Suppressor macrophage treated with lipopolysaccharide for 4 hours (primary cell): ENCODE measurements at places on chromosomes 5 and 9.

DNA sequence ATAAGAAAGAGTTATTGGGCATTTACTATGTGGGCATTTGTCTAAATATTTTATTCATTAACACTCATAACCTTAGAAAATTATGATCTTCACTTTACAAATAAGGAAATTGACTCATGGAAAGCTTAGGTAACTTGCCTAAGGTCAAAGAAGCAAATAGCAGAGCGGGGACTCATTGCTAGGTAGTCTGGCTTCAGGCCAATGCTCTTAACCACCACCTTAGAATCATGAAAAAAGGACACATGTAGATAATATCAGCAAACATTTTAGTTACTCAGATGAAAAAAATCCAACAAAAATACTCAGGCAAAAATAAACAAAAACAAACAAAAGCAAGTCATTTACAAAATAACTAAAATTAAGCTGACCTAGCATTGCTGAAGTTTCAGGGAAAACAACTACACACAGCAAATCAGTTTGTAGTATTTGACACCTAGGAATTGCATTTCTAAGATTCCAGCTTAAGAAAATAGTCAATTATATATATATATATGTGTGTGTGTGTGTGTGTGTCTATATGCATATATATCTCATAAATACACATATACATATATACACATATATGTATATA is 166.0 kb downstream of the HMHB1 start:
- DNase-seq, result no peak

- no peak for DNase-seq
Observed at GRCh38 chr9:27427272-27427643, 96.8 kb upstream of the IFNK start.

GRCh38 chr5:151154931-151155774 is 2.4 kb downstream of the ANXA6 start:
- DNase-seq, result peak; percentile 38

- no peak for DNase-seq
Observed at GRCh38 chr5:130985776-130986175, 179.3 kb downstream of the HINT1 start.
